Activated CD4-positive, alpha-beta T cell treated with anti-CD3 and anti-CD28 coated beads, Interleukin-2, amount 10 ng/mL, durations not matched to agents 7 days and 5 days (primary cell): ENCODE measurements at places on chromosomes 11 and 22. TPM values are rescaled to one million over a fixed set of nuclear protein-coding genes. Genes with fewer than 3 reads are reported as not detected.

GRCh38 chr11:119085437-119085847 lies 761 bp downstream of the HMBS start:
- no peak for DNase-seq

DNA sequence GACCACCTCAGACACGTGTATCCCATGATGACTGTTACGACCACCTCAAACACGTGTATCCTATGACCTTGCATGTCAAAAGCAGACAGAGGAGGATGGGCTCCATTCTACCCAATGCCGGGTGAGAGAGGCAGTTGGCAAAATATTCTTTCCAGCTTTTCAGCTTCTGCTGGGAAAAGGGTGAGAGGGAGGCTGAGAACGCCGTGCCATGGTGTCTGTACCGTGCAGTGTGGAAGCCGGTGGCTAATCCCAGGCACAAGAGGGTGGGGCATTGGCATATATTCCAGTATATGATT lies 1478.4 kb downstream of the TBC1D22A start:
- DNase-seq: no peak

GRCh38 chr11:76997512-76997911 lies 36.7 kb upstream of the B3GNT6 start:
- DNase-seq: no peak

DNA sequence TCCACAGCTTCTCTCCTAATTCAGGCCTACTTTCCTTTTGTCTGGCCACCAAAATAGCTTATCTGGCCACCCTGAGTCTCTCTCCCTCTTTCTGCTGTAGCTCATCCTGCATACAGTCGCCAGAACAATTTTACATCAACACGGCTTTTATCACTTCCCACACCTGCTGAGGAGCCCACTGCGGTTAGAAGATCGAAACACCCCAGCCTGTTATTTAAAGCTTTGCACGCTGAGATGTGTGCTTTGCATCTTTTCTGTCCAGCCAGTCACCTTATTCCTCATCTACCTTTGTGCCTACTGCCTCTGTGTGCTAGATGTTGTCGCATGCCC lies 96.0 kb downstream of the COMMD9 start:
- DNase-seq: no peak

DNA sequence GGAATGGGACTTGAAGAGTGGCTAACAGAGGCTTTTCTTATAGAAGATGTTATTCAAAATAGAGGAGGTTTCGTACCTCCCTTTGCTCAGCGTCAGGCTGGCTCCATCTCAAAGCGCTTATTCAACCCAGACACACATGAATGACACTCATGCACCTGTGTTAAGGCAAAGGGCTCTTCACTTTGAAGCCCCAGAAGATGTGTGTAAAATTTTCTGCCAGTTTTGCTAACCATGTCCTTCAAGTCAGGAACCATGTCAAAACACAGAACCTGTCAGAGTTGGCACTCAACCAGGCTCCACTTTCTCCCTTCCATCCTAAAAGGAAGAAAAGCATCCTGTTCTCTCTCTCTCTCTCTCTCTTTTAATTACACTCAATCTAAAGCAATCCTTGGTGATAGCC lies 352.8 kb upstream of the NARS2 start:
- DNase-seq: no peak

DNA sequence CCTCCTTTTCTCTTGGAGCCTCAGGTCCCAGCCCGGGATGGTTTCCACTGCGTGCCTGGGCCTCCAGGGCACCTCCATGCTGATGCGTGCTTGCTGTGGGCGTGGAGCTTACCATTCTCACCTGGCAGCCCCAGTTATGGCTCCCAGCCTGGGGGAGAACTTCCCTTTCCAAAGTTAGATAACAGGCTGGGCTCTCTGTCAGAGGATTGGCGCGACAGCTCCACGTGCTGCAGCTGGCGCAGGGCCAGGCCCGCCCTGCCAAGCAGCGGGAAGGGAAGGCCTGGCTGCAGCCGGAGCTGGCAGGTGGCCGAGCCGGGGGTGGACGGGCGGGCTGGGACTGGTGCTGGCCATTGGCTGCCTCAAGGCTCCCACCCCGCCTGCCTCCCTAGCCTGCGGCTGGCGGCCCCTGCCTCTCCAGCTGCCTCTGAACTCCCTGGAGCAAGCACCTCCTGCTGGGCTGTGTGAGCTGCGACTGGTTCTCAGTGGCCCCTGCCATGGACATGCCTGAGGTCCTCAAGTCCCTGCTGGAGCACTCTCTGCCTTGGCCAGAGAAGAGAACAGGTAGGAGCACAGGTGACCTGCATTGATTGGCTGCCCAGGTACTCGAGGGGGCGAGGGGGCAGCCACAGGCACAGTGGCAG lies 14.6 kb upstream of the TEF start:
- DNase-seq: no peak

GRCh38 chr11:64120951-64121569 lies 44.9 kb downstream of the MACROD1 start:
- no peak for DNase-seq

DNA sequence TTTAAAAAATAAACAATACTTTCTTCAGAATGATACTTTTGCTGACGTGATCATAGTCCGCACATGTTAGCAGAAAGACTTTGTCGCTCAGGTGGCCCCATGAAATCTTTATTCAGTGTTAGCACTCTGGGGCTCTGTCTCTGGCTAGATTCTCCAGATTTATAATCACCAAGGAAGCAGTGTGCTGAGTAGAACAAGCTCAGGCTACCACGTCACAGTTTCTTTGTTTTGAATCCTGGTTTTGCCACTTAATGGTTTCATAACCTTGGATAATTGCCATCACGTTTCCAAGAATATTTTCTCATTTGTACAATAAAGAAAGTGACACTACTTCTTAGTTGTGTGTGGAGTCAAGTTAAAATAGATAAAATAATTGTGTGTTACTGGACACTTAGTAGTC lies 3.9 kb upstream of the MUC15 start:
- DNase-seq: no peak

GRCh38 chr11:66228521-66228920 lies 39.9 kb upstream of the RAB1B start:
- no peak for DNase-seq

DNA sequence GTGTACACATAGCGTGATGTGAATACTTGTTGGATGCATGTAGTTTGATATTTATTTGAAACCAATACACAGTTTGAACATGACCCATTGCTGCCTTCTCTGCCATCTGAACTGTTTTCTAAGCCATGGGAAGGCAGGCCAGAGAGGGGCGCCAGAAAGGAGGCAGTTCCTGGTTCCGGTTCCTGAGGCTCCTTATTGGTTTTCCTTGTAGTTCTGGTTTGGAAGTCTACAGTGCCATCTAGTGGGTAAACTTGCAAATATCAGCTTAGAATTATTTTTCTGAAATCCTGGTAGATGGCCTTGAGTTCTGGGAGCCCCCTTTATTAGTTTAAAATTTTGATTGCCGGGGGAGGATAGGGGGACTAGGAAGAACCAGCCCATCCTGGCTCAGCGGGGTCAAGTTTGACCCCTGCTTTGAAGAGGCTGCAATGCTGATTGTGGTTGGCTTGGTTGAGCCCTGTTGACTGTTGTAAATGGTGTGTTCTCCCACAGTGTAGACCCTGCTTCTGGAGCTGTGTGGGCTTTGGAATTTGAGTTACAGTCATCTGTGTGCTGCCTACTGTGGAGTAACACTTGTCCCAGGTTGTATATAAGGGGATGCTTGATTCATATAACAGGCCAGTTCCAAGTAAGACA lies 48.4 kb downstream of the GRAMD1B start:
- peak; percentile 48 for DNase-seq

- DNase-seq: no peak
Measured at GRCh38 chr11:69773626-69774353, 1.4 kb downstream of the FGF4 start.

Gene SLC22A25
- not detected for total RNA-seq

Gene VSIG2
- total RNA-seq: 0.22 TPM

Gene EMSY
- 28.7 TPM for total RNA-seq

Gene CNGA4
- total RNA-seq: 0.17 TPM

Gene PDE3B
- 96.6 TPM for total RNA-seq
